Activated CD8-positive, alpha-beta memory T cell treated with anti-CD3 and anti-CD28 coated beads, Interleukin-2, amount 10 ng/mL, durations not matched to agents 7 days and 5 days (primary cell): ENCODE measurements at places on chromosomes 2 and 18. TPM values are rescaled to one million over a fixed set of nuclear protein-coding genes. Genes with fewer than 3 reads are reported as not detected.
A peak's percentile ranks its signal among the peaks of the same experiment; 100 is the strongest.

The AFF3 gene
- 0.09 TPM for total RNA-seq

The GPR39 gene
- not detected for total RNA-seq

The PFN4 gene
- not detected for total RNA-seq

The NPHP1 gene
- 0.18 TPM for total RNA-seq

The SLC9A4 gene
- total RNA-seq, result 0.05 TPM

GRCh38 chr2:241020629-241021190, 22.3 kb downstream of the SNED1 start:
- peaks cover 4% of the 10 kb centered on the region for H3K27me3 ChIP-seq
- no peak overlapping the region for H3K4me3 ChIP-seq
- H3K4me1 ChIP-seq, result no peaks in the 10 kb centered on the region
- H3K27ac ChIP-seq, result no peak overlapping the region
- peaks cover 3% of the 10 kb centered on the region for H3K36me3 ChIP-seq

- peaks cover 27% of the 10 kb centered on the region for H3K27me3 ChIP-seq
- H3K4me3 ChIP-seq, result no peak overlapping the region
- no peak for DNase-seq
- H3K4me1 ChIP-seq, result no peaks in the 10 kb centered on the region
These were observed 54.8 kb downstream of the TEX51 start for GRCh38 chr2:126953483-126953882.

- no peak overlapping the region for H3K4me3 ChIP-seq
- H3K36me3 ChIP-seq, result peaks cover 23% of the 10 kb centered on the region
- DNase-seq, result no peak
- H3K4me1 ChIP-seq, result peaks cover 30% of the 10 kb centered on the region
- no peak overlapping the region for H3K27ac ChIP-seq
- H3K27me3 ChIP-seq, result no peaks in the 10 kb centered on the region
These were observed 161.5 kb downstream of the STK39 start for GRCh38 chr2:168085801-168086361.

GRCh38 chr2:85399183-85399455, 11.0 kb downstream of the CAPG start:
- no peaks in the 10 kb centered on the region for H3K27me3 ChIP-seq
- H3K36me3 ChIP-seq, result peaks cover 30% of the 10 kb centered on the region
- H3K4me3 ChIP-seq, result no peak overlapping the region

DNA sequence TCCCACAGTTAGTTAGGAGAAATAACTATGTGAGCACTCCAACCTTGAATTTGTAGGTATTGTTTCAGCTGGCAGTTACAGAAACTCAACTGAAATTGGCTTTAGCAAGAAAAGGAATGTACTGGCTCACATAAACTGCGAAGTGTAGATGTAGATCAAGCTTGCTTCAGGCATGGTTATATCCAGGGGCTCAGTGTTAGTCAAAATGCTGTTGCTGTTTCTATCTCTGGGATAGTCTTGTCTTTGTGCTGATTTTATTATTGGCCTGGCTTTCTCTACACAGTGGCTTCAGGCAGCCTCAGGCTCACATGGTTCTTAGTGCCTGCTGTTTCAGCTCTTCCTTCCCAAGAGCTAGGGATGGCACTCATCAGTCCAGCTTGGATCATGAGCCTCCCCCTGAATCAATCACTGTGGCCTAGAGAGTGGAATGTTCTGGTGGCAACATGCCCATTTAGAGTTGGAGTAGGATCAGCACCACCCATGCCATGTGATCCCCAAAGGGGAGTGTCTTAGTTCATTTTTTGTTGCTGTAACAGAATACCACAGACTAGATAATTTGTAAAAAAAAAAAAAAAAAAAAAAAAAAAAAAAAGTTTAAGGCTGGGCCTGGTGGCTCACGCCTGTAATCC, 69.1 kb upstream of the FOXI3 start:
- no peak overlapping the region for H3K27ac ChIP-seq
- no peak for DNase-seq
- H3K36me3 ChIP-seq, result no peaks in the 10 kb centered on the region
- peaks cover 10% of the 10 kb centered on the region for H3K27me3 ChIP-seq

DNA sequence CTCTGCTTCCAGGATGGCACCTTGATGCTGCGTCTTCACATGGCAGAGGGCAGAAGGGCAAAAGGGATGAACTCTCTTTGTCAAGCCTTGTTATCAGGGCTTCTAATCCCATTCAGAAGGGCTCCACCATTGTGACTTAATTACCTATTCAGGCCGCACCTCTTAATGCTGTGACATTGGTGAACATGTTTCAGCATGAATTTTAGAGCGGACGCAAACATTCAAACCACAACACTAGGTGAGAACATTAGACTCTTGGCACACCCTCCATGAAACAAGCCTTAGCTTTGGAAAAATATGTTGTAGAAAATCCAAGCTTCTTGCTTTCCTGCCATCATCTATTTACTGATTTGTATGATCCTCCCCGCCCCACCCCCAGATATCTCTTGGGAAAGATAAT, 17.9 kb downstream of the DAW1 start:
- H3K4me1 ChIP-seq, result peaks cover under 1% of the 10 kb centered on the region
- no peak overlapping the region for H3K4me3 ChIP-seq
- H3K27me3 ChIP-seq, result peaks cover under 1% of the 10 kb centered on the region
- no peak overlapping the region for H3K27ac ChIP-seq
- no peaks in the 10 kb centered on the region for H3K36me3 ChIP-seq
- no peak for DNase-seq

GRCh38 chr2:239177908-239178307, 222.9 kb downstream of the HDAC4 start:
- H3K36me3 ChIP-seq, result peaks cover 59% of the 10 kb centered on the region
- H3K27ac ChIP-seq, result no peak overlapping the region
- H3K27me3 ChIP-seq, result no peaks in the 10 kb centered on the region
- no peak overlapping the region for H3K4me3 ChIP-seq
- peaks cover 3% of the 10 kb centered on the region for H3K4me1 ChIP-seq

DNA sequence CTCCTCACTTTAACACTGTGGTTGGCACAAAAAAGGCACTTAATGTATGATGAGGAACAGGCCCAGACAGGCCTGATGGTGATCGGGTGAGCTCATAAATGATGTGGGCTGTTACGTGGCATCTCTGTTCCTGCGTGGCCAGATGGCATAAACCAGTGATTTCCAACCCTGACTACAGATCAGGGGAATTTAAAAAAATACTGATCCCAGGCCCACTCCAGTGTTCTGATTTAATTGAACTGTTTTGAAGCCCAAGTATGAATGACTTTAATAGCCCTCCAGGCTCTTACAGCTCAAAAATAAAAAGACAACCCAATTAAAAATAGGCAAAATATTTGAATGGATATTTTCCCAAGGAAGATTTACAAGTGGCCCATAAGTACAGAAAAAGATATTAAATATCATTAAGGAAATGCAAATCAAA, 48.2 kb downstream of the LIPG start:
- H3K27ac ChIP-seq, result no peak overlapping the region
- H3K4me3 ChIP-seq, result no peak overlapping the region
- H3K27me3 ChIP-seq, result peaks cover 28% of the 10 kb centered on the region
- H3K36me3 ChIP-seq, result no peaks in the 10 kb centered on the region

GRCh38 chr2:197200762-197201058, 109.9 kb downstream of the ANKRD44 start:
- peaks cover 47% of the 10 kb centered on the region for H3K36me3 ChIP-seq
- H3K27me3 ChIP-seq, result no peaks in the 10 kb centered on the region
- peak overlapping the region; percentile 86 for H3K27ac ChIP-seq
- H3K4me1 ChIP-seq, result peaks cover 88% of the 10 kb centered on the region

DNA sequence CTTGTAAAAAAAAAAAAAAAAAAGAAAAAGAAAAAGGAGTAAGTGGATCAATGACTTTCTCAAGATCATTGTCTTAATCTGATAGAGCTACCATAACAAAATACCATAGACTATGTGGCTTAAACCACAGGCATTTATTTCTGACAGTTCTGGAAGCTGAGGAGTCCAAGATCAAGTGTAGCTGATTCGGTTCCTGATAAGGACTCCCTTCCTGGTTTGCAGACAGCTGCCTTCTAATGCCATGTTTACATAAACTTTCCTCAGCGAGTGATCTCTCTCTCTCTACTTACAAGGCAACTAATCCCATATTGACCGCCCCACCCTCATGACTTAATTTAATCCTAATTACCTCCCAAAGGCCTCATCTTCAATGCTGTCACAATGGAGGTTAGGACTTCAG, 36.5 kb upstream of the SIX2 start:
- H3K27ac ChIP-seq, result no peak overlapping the region
- no peak for DNase-seq
- no peak overlapping the region for H3K4me3 ChIP-seq

DNA sequence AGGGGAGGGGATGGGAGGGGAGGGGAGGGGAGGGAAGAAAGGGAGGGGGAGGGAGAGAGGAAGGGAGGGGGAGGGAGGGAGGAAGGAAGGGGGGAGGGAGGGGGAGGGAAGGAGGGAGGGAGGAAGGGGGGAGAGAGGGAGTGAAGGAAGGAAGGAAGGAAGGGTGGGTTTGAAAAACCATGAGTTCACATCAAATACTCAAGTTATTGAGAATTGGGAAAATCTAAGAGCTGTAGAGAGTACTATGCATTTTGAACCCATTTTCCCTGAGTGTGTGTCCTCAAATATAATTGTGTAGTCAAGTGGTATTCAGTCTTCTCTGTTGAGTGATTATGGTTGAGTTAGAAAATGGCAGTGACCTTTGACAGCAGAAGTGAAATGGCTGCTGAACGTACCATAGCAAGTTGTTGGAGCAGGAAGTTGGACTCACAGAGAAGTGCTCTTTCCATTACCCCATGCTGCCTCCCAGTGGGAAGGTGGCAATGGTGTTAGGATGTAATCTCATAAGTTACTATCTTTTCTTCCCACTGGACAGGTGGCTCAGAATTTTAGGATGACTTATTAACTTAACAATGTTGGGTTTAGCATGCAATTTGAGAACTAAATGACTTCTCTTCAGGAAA, 214.6 kb downstream of the SETBP1 start:
- no peak overlapping the region for H3K4me3 ChIP-seq
- H3K36me3 ChIP-seq, result peaks cover 37% of the 10 kb centered on the region
- H3K27ac ChIP-seq, result no peak overlapping the region
- peak; percentile 59 for DNase-seq

- H3K36me3 ChIP-seq, result no peaks in the 10 kb centered on the region
- no peaks in the 10 kb centered on the region for H3K27me3 ChIP-seq
- H3K27ac ChIP-seq, result no peak overlapping the region
- H3K4me3 ChIP-seq, result no peak overlapping the region
- H3K4me1 ChIP-seq, result no peaks in the 10 kb centered on the region
- no peak for DNase-seq
These were observed 71.5 kb downstream of the EMX1 start for GRCh38 chr2:72988726-72989273.

GRCh38 chr18:21769206-21769605, 28.6 kb downstream of the MIB1 start:
- H3K4me1 ChIP-seq, result peaks cover 2% of the 10 kb centered on the region
- H3K4me3 ChIP-seq, result no peak overlapping the region
- H3K27ac ChIP-seq, result no peak overlapping the region
- DNase-seq, result no peak
- H3K27me3 ChIP-seq, result no peaks in the 10 kb centered on the region
- peaks cover 50% of the 10 kb centered on the region for H3K36me3 ChIP-seq

- no peak overlapping the region for H3K27ac ChIP-seq
- H3K36me3 ChIP-seq, result no peaks in the 10 kb centered on the region
- no peak for DNase-seq
These were observed 155.2 kb downstream of the TWIST2 start for GRCh38 chr2:239002954-239003623.

DNA sequence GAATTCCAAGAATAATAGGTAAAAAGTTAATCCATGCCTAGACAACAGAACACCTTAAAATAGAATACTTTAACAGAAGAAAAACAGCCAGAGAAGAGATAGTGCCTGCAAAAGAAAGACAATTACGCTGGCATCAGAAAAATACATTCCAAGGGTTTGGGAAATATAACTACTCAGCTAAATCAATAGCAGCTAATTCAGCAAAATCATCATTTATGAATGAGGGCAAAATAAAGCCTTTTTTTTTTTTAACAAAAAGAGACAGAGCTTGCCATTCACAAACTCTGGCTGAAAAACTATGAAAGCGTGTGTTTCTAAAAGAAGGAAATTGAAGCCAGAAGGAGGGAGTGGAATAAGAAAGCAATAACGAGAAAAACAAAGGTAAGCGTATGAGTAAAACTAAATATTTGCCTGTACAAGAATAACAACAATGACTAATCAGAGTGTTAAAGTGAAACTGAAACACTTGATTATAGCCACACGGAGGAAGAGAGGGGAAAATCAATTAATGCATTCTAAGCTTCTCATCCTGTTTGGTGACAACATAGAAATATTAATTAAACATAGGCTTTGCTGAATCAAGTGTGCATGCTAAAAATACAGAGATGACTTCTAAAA, 90.2 kb downstream of the EHD3 start:
- H3K27ac ChIP-seq, result peak overlapping the region; percentile 74
- H3K36me3 ChIP-seq, result peaks cover 2% of the 10 kb centered on the region
- no peak for DNase-seq
- H3K4me3 ChIP-seq, result peak overlapping the region; percentile 61

- no peaks in the 10 kb centered on the region for H3K27me3 ChIP-seq
- H3K27ac ChIP-seq, result no peak overlapping the region
- no peak overlapping the region for H3K4me3 ChIP-seq
- H3K36me3 ChIP-seq, result no peaks in the 10 kb centered on the region
- DNase-seq, result no peak
- peaks cover 16% of the 10 kb centered on the region for H3K4me1 ChIP-seq
These were observed 10.0 kb upstream of the ALLC start for GRCh38 chr2:3647831-3648651.

GRCh38 chr2:217398860-217399259, 539.0 kb upstream of the TNP1 start:
- no peak for DNase-seq
- H3K4me3 ChIP-seq, result no peak overlapping the region
- peaks cover 9% of the 10 kb centered on the region for H3K4me1 ChIP-seq
- no peak overlapping the region for H3K27ac ChIP-seq

DNA sequence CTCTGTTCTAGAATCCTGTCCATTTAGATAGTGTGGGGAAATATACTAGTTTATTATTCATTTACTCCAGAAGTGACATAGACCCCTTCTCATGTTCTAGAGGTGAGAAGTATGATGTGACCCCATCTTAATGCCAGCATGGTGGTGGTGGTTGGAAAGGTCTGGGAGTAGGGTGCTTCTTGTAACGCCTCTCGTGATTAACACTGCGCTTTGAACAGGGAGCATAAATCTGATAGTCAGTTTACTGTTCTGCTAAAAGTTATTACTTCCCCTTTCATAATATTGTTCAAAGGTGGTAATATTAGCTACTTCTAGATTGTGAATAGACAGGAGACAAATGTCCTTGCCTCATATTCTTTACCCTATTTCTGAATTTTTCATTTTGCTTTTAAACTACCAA, 35.6 kb downstream of the EHBP1 start:
- no peaks in the 10 kb centered on the region for H3K27me3 ChIP-seq
- H3K4me3 ChIP-seq, result no peak overlapping the region
- H3K36me3 ChIP-seq, result no peaks in the 10 kb centered on the region
- no peak for DNase-seq
- no peak overlapping the region for H3K27ac ChIP-seq
